ENCODE measurements at places on chromosomes 2 and 18. TPM values are rescaled to one million over a fixed set of nuclear protein-coding genes. Genes with fewer than 3 reads are reported as not detected.

Gene INHBB
- total RNA-seq: not detected

Gene DYSF
- 3.2 TPM for total RNA-seq

Gene NTSR2
- total RNA-seq: not detected

Gene SERPINB13
- not detected for total RNA-seq

DNA sequence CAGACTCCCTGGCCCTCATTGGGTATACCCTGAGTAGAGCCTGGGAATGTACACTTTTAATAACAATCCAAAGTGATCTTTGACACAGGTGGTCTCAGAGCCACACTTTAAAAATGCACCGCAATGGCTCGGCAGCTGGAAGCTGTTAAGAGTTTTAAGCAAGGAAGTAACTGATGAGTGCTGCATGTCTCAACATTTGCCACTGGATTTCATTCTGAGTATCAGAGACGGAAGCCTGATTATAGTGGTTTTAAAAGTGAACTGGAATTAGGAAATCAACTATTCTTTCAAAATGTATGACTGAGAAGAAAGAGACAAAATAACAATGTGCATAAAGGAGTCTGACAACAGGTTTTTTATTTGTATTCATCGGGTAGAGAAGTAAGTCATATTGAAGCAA lies 7.5 kb downstream of the MBOAT2 start:
- no peak for DNase-seq
- H3K36me3 ChIP-seq: no peaks in the 10 kb centered on the region
- H3K27ac ChIP-seq: no peak overlapping the region
- H3K4me1 ChIP-seq: peaks cover 66% of the 10 kb centered on the region
- no peak overlapping the region for H3K4me3 ChIP-seq

DNA sequence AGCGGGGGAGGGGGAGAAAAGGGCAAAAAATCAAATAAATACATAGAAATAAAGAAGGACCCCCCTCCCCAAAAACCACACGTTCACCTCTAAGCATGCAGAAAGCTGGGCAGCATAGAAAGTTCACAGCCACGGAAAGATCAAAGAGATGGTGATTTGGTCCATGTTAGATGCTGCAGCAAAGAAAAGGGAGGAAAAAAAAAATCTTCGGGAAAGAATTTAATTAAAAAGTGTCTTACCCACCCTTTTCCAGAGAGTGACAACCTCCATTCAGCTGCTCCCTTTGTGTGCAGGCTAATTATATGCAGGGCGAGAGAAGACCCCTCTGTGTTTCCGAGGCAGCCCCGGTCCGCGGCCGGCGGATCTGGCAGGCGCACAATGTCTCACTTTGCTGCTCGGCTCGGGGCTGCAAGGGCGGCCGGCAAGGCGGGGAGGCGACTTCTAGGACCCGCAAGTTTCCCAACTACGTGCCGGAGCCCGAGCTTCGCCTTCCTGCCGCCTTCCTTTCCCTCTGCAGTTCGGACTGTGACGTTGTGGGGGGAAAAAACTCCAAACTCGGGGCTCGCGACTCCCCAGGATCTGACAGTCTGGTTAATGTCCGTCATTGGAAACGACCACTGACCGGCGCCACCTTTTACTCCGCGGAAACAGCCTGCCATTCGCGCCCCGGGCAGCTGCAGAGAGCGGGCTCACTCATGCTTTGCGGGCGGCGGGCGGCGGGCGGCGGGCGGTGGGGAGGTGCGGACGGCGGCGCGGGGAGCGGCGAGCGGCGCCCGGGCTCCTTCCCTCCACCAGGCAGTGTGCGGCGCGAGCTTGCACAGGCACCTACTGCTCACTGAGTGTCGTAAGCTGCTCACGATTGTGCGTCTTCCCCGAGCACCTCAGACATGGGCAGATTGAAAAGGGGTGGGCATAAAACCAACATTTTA lies at the start of gene LRRTM1:
TSS of gene LRRTM1 (minus strand) at position 844 of the 929 bp plus-strand sequence. CDS start 933 bp downstream, outside the sequence.
- H3K27ac ChIP-seq: no peak within 1 kb of the TSS
- no peak for DNase-seq
- H3K4me3 ChIP-seq: no peak within 1 kb of the TSS
- no peaks in the 10 kb centered on the region for H3K27me3 ChIP-seq
- no peaks in the 10 kb centered on the region for H3K36me3 ChIP-seq
- H3K4me1 ChIP-seq: no peaks in the 10 kb centered on the region

DNA sequence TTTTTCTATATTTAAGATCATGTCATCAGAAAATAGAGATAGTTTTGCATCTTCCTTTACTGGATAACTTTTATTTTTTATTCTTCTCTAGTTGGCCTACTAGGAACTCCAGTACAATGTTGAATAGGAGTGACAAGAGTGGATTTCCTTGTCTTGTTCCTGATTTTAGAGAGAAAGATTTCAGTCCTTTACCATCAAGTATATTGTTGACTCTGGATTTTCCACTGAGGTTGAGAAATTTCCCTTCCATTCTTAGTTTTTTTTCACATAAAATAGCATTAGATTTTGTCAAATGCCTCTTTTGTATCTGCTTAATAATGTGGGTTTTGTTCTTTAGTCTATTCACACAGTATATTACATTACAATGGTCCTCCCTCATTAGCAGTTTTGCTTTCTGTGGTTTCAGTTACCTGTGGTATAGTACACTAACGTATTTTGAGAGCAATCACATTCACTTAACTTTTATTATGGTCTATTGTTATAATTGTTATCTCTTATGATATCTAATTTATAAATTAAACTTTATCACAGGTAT lies 105.5 kb downstream of the THADA start:
- no peak for DNase-seq
- H3K4me3 ChIP-seq: no peak overlapping the region
- H3K4me1 ChIP-seq: peaks cover under 1% of the 10 kb centered on the region

DNA sequence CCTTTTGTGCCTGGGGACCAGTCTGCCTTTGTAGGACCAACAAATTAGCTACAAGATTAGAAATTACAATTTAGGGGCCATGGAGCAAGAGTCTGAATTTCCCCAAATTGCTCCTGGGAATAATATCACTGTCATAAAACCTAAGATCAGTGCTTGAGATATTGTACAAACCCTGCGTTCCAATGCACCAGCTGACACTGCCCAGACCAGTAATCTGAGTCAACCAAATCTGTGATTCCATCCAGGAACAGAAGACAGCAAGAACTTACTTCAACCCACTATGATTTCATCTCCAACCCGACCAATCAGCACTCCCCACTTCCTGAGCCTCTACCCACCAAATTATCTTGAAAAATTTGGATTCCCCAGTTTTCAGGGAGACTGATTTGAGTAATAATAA lies 1305.0 kb upstream of the NRXN1 start:
- H3K36me3 ChIP-seq: no peaks in the 10 kb centered on the region
- no peaks in the 10 kb centered on the region for H3K4me1 ChIP-seq
- H3K4me3 ChIP-seq: no peak overlapping the region
- H3K27me3 ChIP-seq: no peaks in the 10 kb centered on the region
- no peak overlapping the region for H3K27ac ChIP-seq
- DNase-seq: no peak

DNA sequence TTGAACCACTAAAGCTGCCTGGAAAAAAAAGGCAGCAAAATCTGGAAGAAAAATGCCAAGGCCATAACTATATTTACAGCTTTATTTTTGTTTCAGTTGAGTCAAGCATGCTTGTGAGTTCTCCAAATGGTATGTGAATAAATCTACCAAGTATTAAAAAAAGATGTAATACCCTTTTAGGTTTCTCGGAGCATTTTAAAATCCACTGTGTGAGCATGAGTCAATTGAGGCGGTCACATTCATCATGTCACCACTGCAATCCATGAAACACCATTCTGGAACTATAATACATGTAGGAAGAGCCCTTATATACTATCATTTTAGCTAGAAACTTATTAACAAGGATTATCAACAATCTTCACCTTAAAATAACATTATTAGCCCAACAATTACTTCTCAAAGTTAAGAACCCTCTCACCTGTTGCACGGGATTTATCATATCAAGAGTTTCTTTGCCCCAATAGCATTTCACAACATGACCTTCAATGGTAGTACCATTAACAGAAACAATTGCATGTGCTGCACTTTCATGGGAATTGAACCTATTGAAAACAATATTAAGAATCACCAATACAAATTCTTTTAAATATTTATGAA lies 24.2 kb upstream of the C2orf42 start:
- H3K4me3 ChIP-seq: no peak overlapping the region
- H3K27me3 ChIP-seq: no peaks in the 10 kb centered on the region
- no peak for DNase-seq
- peaks cover 42% of the 10 kb centered on the region for H3K36me3 ChIP-seq

GRCh38 chr2:197357986-197358385 lies 47.4 kb upstream of the ANKRD44 start:
- H3K27ac ChIP-seq: no peak overlapping the region
- DNase-seq: no peak
- no peaks in the 10 kb centered on the region for H3K27me3 ChIP-seq
- H3K36me3 ChIP-seq: no peaks in the 10 kb centered on the region
- no peaks in the 10 kb centered on the region for H3K4me1 ChIP-seq

DNA sequence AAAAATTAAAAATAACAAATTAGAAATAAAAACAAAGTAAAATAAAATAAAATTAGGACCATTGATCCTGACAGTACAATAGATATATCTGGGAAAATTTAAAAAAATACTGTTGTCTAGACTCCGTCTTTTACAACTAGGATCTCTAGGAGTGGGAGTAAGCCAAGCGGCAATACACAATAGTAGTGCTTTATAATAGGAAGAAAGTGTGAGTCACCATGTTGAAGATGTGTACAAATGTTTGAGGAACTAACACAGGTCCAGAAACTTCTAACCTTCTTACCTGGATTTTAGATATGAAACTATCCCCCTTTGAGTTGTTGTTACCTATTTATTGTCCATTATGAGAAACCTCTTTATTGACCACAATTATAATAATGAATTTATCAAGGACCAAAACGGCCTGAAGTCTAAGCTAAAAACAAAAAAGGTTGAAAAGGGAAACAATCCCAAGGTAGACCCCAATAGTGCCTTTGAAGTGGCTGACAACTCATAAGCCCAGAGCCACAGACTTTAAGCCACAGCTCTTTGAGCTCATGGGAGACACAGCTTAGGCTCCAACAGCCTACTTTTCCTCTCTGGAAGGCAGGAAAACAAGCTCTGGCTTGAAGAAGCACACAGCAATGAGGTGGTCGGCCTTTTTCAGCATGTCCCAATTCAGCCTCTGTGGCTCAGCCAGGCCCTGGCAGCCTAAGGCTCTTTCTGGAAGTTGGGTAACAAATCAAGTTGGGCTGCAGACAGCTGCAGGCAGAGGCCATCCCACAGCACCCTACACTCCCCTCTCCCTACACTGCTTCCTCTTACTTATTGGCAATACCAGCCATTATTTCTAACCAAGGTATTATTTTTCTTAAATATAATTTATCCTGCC lies 62.9 kb downstream of the AQP4 start:
- DNase-seq: no peak
- no peaks in the 10 kb centered on the region for H3K36me3 ChIP-seq

DNA sequence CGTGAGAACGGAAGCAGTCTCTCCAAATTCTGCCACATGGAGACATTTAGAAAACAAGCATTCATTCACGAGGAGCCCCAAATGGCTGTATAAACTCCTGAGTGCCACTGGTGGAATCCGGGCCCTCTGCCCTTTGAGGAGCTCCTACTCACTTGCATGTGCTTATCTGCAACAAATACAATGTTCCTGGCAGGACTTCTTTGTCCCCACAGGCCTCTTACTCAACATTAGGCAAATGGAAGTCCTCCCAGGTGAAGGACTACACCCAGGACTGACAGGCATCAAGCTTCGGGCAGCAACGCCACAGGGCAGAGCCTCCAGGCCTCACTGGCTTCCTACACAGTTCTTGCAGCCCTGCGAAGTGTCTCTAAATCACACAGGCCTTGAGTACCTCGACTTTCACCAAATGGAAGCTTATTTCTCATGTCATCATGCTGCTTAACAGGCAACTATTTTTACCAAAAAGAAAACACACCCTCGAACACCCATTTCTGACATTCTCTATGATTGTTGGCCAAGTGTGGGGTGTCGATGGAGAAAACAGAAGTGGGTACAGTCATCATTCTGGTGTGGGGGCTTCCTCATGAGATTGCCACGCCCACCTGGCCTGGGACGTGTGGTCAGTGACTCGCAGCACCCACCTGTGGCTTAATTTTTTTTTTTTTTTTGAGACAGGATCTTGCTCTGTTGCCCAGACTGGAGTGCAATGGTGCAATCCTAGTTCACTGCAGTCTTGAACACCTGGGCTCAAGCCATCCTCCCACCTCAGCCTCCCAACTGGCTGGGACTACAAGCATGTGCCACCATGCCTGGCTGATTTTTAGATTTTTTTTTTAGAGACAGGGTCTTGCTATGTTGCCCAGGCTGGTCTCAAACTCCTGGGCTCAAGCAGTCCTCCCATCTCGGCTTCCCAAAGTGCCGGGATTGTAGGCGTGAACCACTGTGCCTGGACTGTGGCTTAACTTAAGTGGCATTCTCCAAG lies 186.8 kb upstream of the GLI2 start:
- no peak for DNase-seq
- no peaks in the 10 kb centered on the region for H3K36me3 ChIP-seq
- peaks cover 52% of the 10 kb centered on the region for H3K27me3 ChIP-seq
- no peak overlapping the region for H3K27ac ChIP-seq

Data from Calu3 (cell line).